ENCODE measurements at places on chromosomes 3 and 15.
A peak's percentile ranks its signal among the peaks of the same experiment; 100 is the strongest.

GRCh38 chr3:11238060-11238459, 34.1 kb upstream of the ATG7 start:
- DNase-seq = peak; percentile 48

- DNase-seq = no peak
Observed at GRCh38 chr3:173742491-173742890, 344.9 kb downstream of the NLGN1 start.

DNA sequence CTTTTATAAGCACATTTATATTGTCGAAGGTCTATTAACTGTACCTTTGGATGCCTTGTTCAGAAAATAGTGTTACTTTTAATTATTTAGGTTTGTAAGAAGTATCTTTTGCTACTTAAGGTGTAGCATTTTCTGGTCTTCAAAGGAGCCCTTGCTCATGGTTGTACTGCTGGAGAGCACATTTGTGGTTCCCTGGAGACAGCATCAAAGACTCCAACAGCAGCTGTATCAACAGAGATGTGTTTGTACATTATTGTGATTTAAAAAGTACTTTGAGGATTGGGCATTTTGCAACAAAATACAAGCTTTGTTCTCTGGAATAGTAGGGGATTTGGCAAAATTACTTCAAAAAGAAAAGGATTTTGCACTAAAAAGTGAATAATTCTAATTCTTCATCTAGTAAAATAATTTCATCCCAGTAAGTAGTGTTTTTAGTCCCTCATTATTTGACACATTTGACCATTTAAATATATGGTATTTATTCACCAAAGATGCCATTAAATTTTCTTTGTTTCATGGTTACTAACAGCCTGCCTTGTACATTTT, 16.5 kb downstream of the TBC1D23 start:
- DNase-seq = no peak

- peak; percentile 38 for DNase-seq
Observed at GRCh38 chr15:63156086-63156710, 1.1 kb downstream of the RPS27L start.

GRCh38 chr15:78063970-78064385, 13.5 kb downstream of the TBC1D2B start:
- no peak for DNase-seq

GRCh38 chr3:129310111-129311011, 31.7 kb downstream of the HMCES start:
- no peak for DNase-seq

GRCh38 chr3:64686446-64686908, 1.3 kb downstream of the ADAMTS9 start:
- peak; percentile 87 for DNase-seq

GRCh38 chr15:84715441-84716035, 401 bp downstream of the SEC11A start:
- DNase-seq = peak; percentile 54

- DNase-seq = no peak
Observed at GRCh38 chr15:65792988-65793817, 1.1 kb upstream of the DENND4A start.

DNA sequence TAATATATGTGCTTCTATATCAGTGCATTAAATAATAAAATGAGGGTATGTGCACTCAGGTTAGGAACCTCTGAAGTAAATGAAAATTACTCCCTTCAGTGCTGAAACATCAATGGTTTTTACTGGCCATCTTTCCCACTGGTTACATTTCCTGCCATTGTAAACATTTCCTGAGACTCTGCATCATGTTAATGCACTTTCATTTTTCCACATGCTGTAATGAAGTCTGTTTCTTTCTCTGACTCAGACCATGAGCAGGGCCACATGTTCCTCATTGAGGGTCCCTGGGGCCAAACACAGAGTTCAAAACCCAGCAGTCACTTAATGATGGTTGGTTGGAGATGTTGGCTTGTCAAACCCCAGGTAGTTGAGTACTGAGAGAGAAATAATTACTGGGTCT, 15.3 kb downstream of the FAM3D start:
- no peak for DNase-seq

DNA sequence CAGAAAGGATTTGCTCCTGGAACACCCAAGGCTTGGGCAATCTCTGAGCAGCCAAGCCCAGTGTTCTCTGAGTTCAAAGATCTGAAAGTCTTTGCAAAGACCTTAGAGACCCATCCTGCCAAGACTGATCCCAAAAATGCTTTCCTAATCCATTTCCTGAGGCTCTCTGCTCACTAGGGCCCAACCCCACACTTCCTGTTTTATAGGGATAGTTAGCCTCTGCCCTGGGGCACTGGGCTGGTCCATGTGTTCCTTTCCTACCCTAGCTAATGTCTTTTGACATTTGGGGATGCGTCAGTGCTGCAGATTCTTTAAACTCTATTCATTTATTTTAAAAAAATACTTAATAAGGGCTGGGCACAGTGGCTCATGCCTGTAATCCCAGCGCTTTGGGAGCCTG, 372.7 kb downstream of the ROBO2 start:
- DNase-seq = no peak

DNA sequence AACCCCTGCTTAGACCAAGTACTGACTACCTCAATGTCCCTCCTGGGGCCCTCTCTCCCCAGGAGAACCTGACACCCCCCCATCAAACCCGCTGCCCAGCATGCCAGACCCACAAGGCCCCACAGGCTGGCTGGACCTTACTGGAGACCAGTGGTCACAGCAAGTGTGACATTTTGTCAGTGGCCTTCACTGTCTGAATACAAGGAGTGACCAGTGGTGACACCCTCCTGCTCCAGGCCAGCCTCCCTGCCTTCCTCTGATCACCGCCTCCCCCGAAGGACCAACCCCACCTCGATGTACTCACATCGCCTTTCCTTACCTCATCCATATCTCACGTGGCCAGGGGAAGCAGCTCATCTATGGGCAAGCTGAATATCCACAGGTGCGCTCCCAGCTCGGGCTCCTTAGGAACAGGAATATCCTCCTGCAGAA, 62.1 kb upstream of the HERC1 start:
- DNase-seq = no peak

DNA sequence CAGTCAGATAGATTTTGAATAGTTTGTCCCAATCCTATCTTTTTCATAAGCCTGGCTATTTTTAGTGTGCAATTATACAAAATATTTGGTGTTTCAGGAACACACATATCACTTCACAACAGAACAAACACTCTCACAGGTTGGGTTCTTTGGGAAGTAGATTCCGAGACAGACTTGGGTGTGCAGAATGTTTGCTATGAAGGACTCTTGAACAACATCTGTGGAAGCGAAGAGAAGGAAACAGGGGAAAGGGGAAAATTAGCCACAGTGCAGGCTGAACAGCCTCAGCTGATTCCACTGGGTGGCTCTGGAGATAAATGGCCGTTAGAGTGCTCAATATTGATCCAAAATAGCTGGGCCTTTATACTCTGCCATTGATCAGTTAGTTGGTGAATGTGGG, 61.8 kb downstream of the GUCA1C start:
- no peak for DNase-seq

DNA sequence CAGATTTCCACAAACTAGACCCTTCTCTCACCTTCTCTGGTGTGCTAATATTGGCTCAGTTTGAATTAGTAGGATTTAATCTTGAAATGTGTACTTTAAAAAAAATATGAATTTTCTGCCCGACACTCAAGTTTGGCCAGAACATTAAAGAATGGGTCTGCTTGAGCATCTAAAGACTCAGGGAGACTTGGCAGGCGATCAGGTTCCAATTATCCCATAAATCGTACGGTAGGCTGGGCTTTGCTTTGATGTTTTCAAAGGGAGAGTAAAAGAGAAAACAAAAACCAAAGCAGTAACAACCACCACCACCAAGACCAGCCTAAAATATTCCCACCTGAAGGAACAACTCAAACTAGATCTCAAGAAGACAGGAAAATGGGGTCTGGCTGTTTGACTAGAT, 230.8 kb downstream of the EBLN2 start:
- DNase-seq = no peak
